ENCODE measurements at places on chromosomes 13 and 19.

DNA sequence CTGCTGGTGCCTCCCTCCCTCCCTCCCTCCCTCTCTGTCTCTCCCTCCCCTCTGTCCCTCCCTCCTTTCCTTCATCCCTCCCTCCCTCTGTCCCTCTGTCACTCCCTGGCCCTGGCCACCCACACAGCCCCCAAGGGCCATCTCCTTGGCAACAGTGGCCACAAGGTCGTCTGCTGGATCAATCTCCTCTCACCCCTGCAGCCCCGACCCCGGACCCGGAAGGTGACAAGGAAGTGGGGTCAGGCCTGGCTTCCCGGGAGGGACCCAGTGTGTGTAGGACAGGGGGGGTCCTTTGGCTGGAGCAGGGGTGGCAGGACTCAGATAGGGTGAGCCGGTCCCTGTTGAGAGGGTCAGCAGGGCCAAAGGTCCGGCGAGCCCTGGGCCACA lies 21.9 kb upstream of the TCF3 start:
- DNase-seq, result no peak

- peak; percentile 40 for DNase-seq
Observed at GRCh38 chr19:17616961-17617806, 61.7 kb downstream of the COLGALT1 start.

- DNase-seq, result no peak
Observed at GRCh38 chr19:46536391-46536790, 40.7 kb upstream of the PNMA8B start.

GRCh38 chr19:43532962-43533545 lies at the start of gene ZNF575:
ZNF575 (plus strand) TSS chr19:43533188; CDS start chr19:43534423, 1,235 bp downstream.
- DNase-seq, result no peak

DNA sequence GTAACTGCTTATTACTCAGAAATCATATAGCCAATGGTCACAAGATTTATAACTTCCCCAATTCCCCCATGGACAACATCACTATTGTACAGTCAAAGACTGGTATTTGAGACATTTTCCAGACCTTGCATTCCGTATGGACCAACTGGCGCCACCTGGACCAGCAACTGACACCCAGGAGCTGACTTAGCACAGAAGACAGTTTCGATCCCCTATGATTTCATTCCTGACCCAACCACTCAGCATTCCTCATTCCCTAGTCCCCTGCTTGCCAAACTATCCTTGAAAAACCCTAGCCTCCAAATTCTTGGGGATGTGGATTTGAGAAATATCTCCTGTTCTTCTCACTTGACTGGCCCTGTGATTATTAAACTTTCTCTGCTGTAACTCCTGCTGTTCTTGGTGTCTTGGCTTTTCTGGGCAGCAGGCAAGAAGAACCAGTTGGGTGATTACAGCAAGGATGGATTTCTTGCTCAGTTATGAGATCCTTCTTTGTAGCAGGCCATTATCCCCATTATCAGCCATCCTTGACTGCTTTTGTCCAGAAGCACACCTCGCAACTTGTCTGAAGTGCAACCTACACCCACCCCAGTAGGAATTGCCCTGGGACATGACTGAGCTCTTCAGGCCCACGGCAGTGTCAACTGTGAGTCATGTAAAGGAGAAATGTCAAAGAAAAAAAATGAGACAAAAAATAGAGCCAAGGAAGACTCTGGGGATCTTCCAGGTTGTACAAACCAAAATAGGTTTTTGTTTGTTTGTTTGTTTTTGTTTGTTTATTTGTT lies 13.7 kb upstream of the MAP3K10 start:
- DNase-seq, result no peak

GRCh38 chr19:2255112-2255845 lies 938 bp downstream of the JSRP1 start:
- DNase-seq, result no peak

- no peak for DNase-seq
Observed at GRCh38 chr13:40271271-40271885, 395.1 kb downstream of the FOXO1 start.

DNA sequence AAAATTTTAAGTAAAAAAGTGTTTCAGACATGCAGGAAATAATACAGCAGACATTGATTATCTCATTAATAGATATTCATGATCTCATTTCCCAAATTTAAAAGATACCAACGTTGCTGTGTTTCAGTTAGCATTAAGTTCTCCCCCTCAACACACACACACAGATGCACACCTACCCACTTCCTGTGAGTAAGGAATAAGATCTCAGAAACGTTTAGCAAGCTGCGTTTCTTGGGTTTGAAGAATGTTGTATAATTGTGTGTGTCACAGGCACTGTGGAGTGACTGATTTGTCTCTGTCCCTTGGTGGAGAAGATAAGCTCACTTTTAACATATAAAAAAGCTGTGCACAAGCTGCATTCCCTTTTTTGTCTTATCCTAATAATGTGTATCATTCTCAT lies 196.8 kb downstream of the PDS5B start:
- no peak for DNase-seq

GRCh38 chr19:1066748-1067340 lies at the start of gene ARHGAP45:
ARHGAP45 (plus strand) TSS chr19:1067167; CDS start chr19:1067406, 239 bp downstream.
- no peak for DNase-seq

- DNase-seq, result no peak
Observed at GRCh38 chr19:16061943-16062342, 14.4 kb upstream of the TPM4 start.

GRCh38 chr13:82800391-82800790 lies 1081.9 kb downstream of the SLITRK1 start:
- no peak for DNase-seq

DNA sequence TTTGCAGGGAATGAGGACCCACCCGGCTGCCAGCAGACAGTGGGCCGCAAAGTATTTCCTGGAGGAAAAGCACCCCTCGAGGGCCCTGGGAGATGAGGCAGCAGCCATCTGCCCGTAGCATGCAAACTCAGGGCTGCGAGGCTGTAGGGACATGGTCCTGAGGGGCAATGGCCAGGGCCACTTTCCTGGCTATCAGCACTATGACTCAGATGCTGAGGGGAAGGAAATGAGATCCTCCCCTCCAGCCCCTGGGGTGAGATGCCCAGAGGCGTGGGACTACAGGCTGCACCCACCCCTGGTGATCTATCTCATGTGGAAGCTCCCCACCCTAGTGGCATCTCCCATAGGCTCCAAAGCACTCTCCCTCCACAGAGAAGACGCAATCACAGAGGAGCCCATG lies 80.1 kb downstream of the SLC7A1 start:
- DNase-seq, result no peak

Data from epithelial cell of proximal tubule (primary cell).